A549 treated with CpdA at 1 μM for 4 hours (cell line): ENCODE measurements at places on chromosomes 1 and 21. TPM values are rescaled to one million over a fixed set of nuclear protein-coding genes. Genes with fewer than 3 reads are reported as not detected.

The DIPK1A gene
- total RNA-seq, result 7.4 to 9.7 TPM (median 8.7 TPM) in 5 replicates

The UTS2 gene
- total RNA-seq, result not detected in 5 replicates

The EPB41 gene
- 4.5 to 6.4 TPM (median 5.4 TPM) in 5 replicates for total RNA-seq

The GBP4 gene
- total RNA-seq, result 0.02 TPM in 1 of 5 replicates, not detected in the others

The LIN9 gene
- 7.1 to 9.0 TPM (median 7.4 TPM) in 5 replicates for total RNA-seq

The FTCD gene
- total RNA-seq, result 0.05 TPM in 1 of 5 replicates, not detected in the others

The OVAAL gene
- 0.05 to 0.19 TPM in 2 of 5 replicates, not detected in the others for total RNA-seq

The CITED4 gene
- total RNA-seq, result 25.2 to 62.6 TPM (median 52.3 TPM) in 5 replicates

The ACAP3 gene
- 11.4 to 20.0 TPM (median 18.2 TPM) in 5 replicates for total RNA-seq

The ARL8A gene
- 33.1 to 45.9 TPM (median 41.5 TPM) in 5 replicates for total RNA-seq

The NEGR1 gene
- not detected in 5 replicates for total RNA-seq

The C1QB gene
- total RNA-seq, result not detected in 5 replicates

The C8B gene
- not detected in 5 replicates for total RNA-seq

The ACKR1 gene
- not detected in 5 replicates for total RNA-seq

The NBPF6 gene
- total RNA-seq, result not detected in 5 replicates

The HCN3 gene
- total RNA-seq, result 2.9 to 5.8 TPM (median 4.5 TPM) in 5 replicates

The HSD3B2 gene
- not detected in 5 replicates for total RNA-seq

The KRTAP21-2 gene
- total RNA-seq, result not detected in 5 replicates

The ESPN gene
- 0.21 to 1.6 TPM (median 0.46 TPM) in 4 of 5 replicates, not detected in the other for total RNA-seq

The LELP1 gene
- not detected in 5 replicates for total RNA-seq

The NTNG1 gene
- not detected in 5 replicates for total RNA-seq

The ORC1 gene
- total RNA-seq, result 18.0 to 21.4 TPM (median 19.0 TPM) in 5 replicates

The GBP5 gene
- 0.05 TPM in 2 of 5 replicates, not detected in the others for total RNA-seq

The NCF2 gene
- 1.9 to 3.2 TPM (median 2.3 TPM) in 5 replicates for total RNA-seq
